Stimulated activated CD4-positive, alpha-beta T cell treated with anti-CD3 and anti-CD28 coated beads, Interleukin-12 subunit alpha, Interleukin-12 subunit beta, amount 100 ng/mL, for 24 hours (primary cell): ENCODE measurements at places on chromosomes 11 and 22.

GRCh38 chr11:28483072-28483867, 375.1 kb downstream of the METTL15 start:
- no peak for DNase-seq

DNA sequence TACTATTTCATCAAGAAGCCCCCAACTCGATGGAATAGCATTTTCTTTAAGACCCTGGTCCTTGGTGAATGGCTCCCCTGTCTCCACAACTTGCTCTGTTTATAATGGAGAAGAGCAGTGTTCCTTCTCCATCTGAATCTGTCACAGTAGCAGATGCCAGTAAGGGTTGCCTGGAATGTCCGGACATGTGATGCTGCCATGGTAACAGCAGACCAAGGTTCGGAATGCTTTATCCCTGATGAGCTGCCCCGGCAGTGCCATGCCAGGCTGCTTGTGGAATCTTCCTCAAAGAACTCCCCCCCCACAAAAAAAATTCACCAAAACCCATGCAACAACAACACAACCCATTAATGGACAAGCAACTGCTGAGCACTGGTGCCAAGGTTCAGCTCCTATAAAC, 72.5 kb downstream of the KCNC1 start:
- DNase-seq: no peak

GRCh38 chr11:129375751-129376657, at the start of gene BARX2:
TSS of gene BARX2 (plus strand) at chr11:129375848. CDS start at chr11:129376036, 188 bp downstream.
- no peak for DNase-seq

GRCh38 chr11:125762445-125762844, 16.2 kb downstream of the PATE2 start:
- no peak for DNase-seq

GRCh38 chr11:8792710-8793109, 110.1 kb downstream of the RPL27A start:
- DNase-seq: no peak

DNA sequence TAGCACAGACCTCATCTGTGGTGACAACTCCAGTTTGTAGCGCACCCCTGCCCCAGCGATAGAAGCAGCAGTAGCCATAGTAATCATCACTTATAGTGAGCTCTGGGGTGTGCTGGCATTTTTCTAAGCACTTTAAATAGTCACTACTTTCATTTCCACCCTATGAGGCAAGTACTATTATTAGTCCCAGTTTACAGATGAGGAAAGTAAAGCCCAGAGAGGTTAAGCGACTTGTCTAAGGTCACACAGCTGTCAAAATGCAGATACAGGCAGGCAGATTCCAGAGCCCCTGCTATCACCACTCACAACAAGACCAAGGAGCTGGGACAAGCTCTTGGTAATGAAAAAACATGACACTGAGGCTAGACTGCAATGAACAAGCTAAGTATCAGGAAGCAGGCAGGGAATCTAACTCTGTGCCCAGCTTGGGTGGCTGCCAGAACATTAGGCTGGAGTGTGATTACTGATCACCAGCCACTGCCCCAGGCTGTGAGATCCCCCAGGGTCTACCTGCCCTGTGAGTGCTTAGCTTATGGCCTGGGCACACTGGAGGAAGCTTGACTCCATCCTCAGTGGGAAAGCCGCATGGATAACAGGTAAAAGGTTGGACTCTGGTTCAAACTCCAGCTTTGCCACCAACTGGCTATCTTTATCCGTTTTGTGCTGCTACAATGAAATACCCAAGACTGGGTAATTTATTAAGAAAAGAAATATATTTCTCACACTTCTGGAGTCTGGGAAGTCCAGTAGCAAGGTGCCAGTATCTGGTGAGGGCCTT, 561.1 kb downstream of the MN1 start:
- no peak for DNase-seq

GRCh38 chr22:20510811-20511577, 3.6 kb downstream of the MED15 start:
- no peak for DNase-seq

GRCh38 chr11:58525037-58525614, 17.2 kb upstream of the OR5B21 start:
- no peak for DNase-seq

- no peak for DNase-seq
Observed at GRCh38 chr11:133810766-133811165, 34.5 kb downstream of the SPATA19 start.

GRCh38 chr11:20739107-20739506, 69.7 kb downstream of the NELL1 start:
- DNase-seq: no peak

GRCh38 chr11:60978546-60979380, 7.3 kb downstream of the CD6 start:
- peak; percentile 83 for DNase-seq

DNA sequence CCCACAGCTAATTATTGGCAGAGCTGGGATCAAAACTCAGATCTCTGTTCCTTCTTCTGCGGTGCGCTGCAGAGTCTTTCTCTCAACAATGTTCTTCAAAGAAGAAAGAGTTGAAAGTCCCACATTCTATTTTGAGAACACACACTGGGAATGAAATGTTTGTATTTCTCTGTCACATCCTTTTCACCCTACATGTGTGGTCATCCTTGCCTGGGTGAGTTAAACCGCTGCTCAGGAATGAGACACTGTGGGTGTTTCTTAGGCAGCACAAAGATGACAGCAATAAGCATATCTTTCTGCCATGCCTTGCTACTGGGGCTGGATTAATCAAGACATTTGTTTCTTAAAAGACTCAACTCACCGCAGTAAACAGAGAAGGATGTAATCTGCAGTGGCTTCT, 222.6 kb downstream of the LARGE1 start:
- no peak for DNase-seq

DNA sequence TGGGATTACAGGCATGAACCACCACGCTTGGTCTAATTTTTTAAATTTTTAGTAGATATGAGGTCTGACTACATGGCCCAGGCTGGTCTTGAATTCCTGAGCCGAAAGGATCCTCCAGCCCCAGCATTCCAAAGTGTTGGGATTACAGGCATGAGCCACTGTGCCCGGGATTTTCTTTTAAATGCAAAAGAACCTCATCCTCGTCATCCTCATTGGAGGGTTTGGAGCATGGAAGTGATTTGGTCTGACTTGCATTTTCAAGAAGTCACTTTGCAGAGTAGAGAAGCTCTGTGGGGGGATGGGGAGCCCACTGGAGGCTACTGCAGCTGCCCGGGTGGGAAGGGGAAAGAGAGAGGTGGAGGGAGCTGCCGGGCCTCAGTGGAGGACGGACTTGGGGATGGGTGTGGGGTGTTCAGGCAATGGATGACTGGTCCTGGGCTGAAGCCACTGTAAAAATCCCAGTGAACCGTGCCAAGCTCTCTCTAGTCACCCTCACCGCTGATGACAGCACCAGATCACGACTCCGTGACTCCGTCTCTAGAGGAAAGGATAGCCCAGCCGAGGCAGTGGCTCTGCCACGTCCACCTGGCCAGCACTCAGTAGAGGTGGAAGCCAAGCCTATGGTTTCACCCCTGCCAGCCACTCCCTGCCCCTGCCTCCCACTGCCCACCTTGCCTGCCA, 32.8 kb upstream of the SLC22A12 start:
- DNase-seq: no peak

DNA sequence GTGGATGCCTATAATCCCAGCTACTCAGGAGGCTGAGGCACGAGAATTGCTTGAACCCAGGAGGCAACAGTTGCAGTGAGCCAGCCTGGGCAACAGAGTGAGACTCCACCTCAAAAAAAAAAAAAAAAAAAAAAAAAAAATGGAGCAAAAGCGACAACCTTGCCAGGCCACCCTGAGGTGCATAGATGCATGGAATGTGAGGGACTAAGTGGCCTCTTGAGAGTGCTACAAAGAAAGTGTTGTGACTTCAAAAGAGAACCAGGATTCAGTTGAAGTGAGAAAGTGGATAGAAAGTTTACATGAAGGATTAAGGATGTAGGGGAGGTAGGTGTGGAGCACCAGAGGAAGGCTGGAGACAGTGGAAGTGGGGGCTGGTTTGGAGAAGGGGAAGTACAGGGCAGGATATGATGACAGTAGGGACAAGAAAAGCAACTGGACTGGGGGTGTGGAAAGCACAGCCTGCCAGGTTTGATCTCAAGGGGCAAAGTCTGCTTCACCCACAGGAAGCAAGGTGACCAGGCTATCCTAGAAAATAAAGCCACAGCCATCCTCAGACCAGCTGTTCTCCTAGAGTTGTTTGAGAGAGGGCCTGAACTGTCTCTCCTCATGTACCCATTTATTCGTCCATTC, 36.0 kb upstream of the OLFML1 start:
- no peak for DNase-seq

DNA sequence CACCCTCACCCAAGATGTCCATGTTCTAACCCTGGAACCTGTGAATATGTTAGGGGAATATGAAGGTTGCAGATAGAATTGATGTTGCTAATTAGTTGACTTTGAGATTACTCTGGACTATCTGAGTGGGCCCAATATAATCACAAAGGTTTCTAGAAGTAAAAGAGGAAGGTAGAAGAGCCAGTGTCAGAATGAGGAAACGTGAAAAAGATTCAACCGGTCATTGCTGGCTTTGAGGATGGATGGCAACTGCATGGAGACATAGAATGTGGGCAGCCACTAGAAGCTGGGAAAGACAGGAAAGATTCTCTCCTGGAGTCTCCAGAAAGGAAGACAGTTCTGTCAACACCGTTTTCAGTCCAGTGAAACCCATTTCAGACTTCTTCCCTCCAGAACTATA, 86.6 kb downstream of the CLPB start:
- no peak for DNase-seq

GRCh38 chr11:45454917-45455401, 168.8 kb upstream of the SYT13 start:
- DNase-seq: no peak

DNA sequence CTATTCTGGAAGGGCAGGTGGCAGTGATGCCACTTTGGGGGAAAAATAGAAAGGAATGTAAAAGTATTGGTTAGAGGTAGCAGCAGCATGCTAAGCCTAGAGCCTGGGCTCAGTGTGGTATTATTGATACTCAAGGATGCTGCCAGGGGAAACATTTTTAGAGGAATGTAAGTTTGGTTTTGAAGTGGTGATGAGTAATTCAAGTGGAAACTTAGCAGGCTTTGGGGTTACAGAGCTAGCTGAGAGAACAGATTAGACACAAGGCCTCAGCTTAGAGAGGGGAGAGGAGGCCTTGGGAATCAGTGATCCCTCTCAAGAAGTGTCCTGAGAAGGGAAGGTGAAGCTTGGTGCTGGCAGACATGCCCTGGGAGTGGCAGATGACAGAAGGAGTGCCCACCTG, 32.9 kb upstream of the DDI1 start:
- DNase-seq: no peak

DNA sequence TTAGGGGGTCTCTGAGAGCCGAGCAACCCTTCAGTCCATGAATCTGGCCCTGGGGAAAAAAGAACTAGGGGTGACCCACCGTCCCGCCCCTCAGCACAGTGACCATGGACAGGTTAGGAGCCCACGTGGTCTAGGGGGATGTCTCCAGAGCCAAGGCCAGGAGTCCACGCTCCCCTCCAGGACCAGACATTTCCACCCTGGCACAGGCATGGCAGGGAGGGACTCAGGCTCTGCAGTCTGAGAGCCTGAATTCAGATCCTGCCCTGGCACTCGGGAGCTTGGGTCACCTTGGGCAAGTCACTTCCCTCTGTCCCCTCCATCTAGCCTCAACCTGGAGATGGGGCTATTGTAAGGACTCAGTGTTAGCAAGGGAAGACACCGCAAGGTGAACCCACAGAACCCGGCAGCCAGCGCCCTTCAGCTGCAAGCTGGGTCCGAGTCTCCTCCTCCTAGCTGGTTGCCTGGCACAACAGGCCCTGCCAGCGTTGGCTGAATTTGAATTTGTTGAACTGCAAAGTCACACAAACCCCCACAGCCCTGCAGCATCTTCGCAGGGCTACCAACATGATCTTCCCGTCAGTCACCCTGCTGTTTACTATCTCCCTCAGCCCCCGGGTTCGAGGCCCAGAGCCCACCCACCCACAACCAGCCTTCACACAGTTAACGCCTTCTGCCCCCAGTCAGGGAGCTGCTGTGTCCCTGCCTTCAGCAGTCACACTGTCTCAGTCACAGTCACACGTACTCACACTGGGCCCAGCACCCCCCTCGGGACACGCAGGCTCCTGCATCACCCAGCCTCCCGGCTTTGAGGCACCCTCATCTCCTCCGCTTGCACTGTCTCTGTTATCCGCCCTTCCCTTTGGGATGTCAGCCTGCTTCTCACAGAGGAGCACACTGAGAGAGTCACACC, 603 bp upstream of the PDGFB start:
- DNase-seq: no peak

DNA sequence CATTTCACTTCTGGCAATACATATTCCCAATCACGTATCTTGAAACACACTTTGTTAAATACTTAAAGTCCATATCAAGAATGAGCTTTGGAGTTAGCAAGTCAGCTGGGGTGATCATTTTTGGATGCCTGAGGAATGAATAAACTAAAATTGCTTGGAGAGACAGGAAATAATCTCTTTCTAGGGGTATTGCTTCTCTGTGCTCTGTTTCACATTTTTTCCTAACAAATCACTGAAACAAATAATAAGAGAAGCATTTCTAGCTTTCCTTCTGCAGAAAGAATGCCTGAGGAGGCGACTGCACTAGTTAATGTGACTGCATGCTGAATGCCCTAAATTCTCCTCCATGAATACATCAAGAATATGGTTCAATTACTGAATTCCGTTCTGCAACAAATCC, 541.4 kb upstream of the CCDC90B start:
- DNase-seq: no peak

GRCh38 chr22:31128156-31128555, 5.4 kb downstream of the INPP5J start:
- DNase-seq: no peak

- DNase-seq: no peak
Observed at GRCh38 chr11:18304745-18305144, 17.2 kb downstream of the HPS5 start.

DNA sequence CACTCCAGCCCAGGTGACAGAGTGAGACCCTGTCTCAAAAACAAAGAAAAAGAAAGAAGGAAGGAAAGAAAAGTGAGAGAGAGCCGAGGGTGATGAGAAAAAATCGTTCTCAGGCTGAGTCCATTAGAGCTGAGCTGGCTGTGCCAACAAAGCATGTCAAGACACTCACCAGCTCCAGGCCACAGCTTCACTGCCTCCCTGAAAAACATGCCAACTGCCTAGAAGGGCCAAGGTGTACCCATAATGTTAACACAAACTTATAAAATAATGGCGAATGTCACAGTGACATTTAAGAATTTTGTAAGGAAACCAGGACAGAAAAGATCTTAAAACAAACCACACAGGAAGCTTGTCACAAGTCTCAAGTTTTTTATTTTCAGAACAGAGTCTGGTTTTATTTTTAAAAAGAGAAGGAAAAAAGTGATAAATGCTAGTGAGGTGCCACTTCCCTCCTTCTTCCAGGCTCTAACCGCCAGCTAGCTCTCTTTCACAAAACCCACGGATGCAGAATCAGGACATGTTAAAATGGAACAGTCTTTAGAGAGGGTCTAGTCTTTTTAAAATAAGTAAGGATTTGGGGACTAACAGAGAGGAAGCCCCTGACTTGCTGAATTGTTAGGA, 5.1 kb downstream of the TMEM121B start:
- DNase-seq: no peak
